ENCODE measurements at places on chromosomes 7 and 10.

GRCh38 chr7:151342811-151343210 lies 1.2 kb downstream of the NUB1 start:
- DNase-seq, result no peak

DNA sequence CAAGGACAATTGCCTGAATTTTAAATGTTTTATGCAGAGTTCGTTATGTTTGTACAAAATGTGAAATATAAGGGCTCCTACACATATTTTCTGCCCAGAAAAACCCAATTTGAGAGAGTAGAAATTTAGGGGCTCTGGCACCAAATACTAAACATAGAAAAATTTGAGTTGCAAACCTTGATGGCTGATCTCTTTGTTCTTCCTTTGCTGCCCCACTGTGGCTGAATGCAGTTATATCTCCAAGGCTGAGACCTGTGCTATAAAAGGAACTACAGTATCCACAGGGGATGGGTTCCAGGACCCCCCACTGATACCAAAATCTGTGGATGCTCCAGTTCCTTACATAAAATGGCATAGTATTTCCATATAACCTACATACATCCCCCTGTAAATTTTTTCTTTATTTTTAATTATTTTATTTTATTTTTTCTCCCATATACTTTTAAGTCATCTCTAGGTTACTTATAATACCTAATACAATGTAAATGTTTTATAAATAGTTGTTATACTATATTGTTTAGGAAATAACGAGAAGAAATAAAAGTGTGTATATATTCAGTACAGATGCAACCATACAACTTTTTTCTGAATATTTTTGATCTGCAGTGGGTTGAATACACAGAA lies 22.5 kb downstream of the CFAP43 start:
- peak; percentile 60 for DNase-seq

DNA sequence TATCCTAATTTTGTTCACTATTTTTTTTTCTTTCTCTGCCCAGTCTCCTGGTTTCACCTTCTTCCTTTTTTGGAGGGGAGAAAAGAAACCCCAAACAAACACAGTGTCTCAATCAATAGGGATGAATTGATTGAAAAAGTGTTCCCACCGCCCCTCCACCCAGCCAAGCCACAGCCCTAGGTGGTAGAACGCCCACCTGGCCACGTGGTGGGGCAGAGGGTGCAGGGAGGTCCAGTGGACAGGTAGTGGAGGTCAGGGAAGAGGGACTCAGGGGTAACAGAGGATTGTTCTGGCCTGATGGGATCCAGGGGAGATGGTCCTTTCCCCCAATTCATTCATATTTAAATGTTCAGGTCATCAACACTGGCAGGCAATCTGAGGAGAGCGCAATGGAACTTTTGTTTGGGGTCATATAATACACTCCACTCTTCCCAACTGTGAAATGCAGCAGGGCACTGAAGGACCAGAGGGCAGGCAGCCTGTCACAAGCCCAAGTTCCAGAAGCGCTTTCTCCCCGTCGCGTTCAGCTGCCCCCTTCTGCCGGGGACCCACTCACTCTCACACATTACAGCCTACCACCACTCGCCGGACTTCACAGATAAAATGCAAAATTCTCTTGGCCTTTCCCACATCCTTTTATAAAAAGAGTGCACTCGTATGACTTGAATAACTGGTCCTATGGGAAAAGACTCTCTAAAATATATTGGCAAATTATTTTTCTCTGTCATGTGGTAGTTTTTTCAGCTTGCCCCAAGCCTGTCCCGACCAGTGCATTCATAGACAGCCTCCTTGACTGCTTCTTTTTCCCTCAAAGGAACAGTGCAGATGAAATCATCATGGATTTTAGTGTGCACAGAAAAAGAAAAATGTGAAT lies 1.6 kb downstream of the INHBA start:
- no peak for DNase-seq

DNA sequence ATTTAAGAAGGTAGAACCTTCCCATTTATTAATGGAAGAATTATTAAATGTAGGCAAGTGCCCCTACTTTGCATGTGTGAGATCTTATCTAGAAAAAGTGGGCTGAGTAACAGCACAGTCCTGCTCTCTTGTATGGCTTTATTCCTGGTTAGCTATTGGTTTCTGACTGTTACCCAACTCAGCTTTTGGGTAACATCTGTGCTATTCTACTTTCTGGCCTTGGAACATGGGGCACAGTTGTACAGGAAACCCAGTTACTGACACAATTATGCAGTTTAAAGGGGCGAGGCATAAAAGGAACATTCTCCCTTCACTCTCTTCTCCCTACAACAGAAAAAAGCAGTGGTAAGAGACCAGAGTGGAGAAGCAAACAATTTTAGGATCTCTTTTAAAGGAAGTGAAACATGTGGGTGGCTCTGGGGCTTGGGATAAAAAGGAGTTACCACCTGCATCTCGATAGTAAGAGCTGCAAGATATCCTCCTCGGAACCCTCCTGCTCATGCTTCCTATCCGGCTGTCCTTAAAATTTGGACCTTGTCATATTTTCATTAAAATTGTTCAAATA lies 16.0 kb downstream of the NUDT5 start:
- DNase-seq, result no peak

DNA sequence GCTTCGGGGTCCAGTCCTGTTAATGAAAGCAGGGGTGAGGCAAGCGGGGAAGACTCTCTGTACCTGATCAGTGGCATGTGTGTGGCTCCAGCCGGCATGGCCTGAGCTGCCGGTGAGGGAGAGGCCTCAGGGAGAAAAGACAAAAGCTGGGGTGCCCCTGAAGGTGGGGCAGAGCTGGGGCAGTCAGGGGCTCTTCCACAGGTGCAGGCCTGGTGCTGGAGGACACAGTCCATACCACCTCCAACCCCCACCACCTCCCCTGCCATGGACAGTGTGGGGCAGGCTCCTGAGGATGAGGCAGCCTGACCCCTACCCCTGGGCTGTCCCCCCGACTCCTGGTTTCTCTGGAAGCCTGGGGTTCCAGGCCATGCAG lies 129.5 kb downstream of the LHPP start:
- DNase-seq, result no peak

DNA sequence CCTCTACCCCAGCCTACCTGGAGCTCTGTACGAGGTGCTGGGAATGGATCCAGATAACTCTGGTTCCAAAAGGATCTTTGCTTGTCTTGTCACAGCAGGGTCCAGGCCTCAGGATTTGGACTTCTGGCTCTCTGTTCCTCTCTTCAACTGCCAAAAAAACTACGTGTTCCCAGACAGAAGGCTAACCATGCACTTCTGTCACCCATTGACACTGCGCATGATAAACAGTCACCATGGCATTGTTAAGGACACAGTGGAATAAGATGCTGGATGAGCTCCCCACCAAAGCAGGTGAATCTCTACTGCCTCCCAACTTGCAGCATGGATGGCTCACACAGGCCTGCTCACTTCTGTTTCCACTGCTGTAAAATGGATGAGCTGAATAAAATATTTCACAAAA lies 637.9 kb downstream of the TNS3 start:
- no peak for DNase-seq

- no peak for DNase-seq
These were observed 3.4 kb upstream of the HYCC1 start for GRCh38 chr7:23017309-23017708.

DNA sequence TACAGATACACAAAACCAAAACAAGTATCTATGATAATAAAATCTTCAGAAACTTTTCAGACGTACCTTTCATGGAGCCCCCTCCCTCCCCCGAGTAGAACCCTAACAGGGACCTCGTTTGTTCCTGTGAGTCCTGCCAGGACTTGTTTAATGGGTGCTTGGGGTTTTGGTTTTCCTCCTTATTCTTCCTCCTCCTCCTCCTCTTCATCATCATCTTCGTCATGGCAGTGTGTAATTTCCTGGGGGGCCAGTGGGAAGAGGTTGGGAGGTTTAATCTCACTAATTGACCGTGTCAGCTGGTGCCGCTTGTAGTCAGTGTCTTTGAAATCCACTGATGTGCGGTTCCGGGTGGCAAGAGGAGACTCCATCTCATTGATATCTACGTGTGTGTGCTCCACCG lies 103.6 kb downstream of the NT5C2 start:
- no peak for DNase-seq

- DNase-seq, result no peak
These were observed 50.2 kb downstream of the LOXL4 start for GRCh38 chr10:98217801-98218200.

DNA sequence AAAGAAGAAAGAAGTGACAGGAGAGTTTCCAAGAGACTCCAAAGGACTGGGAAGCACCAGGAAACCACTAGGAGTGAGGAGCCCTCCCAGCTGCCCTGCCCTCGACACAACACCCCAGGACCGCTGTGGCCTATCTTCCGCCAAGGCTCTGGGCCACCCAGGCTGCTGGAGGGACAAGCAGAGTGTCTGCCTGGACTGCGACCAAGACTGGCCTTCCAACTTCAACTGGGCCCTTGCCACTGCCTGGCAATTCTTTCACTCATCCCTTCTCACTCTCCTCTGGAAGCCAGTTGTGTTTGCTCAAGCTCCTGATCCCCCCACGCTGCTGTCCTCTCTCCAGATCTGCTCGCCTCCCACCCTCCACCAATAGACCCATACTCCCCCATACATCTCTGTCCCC lies 10.2 kb downstream of the KIAA1549 start:
- DNase-seq, result no peak

DNA sequence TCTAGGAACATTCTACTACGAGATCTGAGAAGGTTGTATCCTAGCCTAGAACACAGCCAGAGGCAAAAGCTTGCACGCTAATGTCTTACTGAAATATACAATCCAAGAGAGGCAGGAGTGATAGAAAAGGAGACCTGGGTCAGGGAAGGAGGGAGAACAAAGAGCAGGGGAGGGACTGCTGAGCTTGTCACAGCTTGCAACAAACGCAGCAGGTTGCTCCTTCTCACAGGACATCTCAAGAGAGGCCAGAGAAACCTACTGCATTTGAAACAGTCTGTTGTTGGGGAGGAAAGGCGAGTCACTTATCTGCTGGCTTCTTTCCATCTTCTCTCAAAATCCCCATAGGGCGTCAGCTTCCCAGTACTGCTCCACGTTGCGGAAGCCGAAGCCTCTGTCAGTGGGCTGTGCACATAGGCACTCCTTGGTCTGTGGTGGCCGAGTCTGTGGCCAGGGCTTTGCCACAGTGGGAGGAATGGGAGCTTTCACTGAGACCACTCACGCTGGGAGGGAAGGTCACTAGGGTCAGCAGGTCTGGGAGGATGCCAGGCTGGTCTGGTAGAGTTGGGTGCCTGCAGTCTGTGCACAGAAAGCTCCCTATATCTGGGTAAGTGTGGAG lies 25.8 kb upstream of the GPNMB start:
- DNase-seq, result no peak

GRCh38 chr10:129025787-129026186 lies 441.3 kb upstream of the MGMT start:
- DNase-seq, result no peak

- peak; percentile 90 for DNase-seq
These were observed 458.0 kb upstream of the GALNT17 start for GRCh38 chr7:70673778-70674570.

GRCh38 chr7:30678805-30679204 lies 3.5 kb downstream of the CRHR2 start:
- peak; percentile 27 for DNase-seq

DNA sequence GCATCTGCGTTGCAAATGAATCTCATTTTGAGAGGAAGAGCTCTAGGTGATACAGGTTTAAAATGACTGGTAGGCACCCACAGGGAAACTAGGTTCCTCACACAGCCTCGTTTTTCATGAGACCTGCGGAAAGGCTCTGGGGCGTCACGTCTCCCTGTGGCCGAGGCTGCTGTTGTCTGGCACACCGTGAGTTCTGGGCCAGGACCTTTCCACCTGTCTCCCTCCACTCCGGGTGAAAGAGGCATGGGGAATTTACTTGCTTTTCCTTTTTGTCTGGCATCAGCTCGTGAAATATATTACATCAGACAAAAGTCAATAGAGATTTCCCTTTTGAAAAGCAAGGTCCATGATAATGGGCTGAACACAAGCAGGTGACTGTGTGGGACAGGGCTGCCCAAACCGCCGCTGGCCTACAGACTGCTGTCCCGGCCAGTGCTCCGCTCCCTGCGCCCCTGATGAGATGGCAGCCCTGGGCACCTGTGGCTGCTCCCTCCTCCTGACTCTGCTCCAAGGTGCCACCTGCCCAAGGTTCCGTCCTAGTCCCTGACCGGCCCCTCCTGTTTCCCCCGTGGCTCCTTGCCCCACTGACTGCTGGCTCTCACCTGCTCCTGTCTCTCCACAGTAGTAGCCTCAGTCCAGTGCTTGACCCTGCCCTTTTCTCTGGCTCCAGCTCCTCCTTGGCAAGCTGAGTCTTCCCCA lies 109.6 kb downstream of the NKX6-2 start:
- DNase-seq, result no peak

DNA sequence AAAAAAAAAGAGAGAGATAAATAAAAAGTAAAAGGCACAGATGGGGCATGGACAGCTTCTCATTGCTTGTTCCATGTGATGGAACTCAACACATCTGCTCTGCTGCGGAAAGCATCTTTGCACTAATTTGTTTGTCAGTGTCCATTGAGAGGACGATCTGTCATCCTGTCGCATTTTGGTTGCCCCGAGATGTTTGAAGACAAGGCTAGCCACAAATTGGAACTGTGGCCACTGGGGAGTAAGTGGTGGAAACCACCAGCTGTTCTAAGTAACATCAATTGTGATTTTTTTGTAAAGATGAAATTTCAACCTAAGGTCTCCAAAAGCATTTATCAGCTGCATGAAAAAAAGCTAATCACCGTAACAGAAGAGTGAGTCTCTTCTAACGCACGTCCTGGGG lies 312.7 kb downstream of the ADARB2 start:
- peak; percentile 29 for DNase-seq

DNA sequence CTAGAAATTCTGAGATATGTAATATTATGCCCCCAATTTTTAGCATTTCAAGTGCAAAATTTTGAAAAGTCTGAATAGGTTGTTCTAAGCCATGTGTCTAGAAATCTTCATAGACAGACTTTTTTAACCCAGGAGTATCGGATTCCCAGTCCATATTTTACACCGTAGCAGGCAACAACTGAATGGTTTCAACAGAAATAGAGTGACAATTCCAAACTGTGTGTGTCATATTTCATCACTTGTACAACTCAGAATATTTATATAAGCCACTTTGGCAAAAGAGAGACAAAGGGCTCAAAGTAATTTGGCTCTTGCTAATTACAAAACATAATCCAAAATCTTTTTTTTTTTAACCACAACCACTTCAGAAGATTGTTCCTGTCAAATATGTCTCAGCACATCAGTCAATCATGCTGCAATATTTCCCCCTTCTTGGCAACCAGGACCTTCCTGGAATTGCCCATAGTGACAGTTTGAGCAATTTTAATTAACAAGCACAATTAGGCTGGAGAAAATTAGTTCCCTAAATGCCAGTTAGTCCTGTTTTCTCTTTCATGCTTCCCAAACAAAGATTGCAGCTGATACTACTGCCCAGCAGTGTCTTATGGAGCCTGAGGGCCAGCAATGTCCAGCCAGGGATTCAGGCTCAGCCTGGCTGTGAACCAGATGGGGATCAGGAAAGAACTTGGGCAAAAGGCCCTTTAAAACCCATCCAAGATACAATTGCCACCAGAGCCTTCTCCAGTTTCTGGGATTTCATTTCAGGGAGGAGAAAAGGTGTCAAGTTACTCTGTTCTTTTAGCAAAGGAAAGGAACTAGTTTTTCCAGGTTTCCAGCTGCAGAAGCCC lies 533.3 kb upstream of the GHITM start:
- DNase-seq, result peak; percentile 73
